ENCODE measurements at places on chromosomes 5 and 9.
A peak's percentile ranks its signal among the peaks of the same experiment; 100 is the strongest.

DNA sequence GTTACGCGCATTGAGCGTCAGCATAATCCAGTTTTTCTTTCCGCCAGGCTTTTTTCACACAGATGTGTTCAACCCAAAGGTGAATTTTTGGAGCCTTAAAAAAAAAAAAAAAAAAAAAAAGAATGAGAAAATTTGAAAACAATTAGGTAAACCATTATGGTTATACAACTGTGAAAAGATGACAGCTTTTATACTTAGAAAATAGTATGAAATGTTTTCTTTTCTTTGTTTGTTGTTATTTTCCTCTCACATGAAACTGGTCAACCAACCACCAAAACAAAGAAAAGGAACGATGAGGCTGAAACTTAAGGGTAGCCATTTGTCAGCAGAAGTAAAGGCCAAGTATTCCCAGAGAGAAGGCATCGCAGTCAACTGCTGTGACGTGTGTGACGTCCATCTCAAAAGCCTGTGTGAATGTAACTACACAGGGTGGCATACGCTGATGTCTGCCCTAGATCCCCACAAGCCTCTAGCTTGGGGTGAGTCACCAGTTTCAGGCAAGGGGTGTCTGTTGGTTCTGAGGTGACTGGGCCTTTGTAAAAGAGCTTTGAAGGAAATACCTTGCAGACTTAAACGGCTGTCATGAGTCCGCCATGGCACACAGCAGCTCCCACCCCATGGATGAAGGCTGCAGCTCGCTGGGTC lies 182.9 kb downstream of the AOPEP start:
- no peak for DNase-seq

DNA sequence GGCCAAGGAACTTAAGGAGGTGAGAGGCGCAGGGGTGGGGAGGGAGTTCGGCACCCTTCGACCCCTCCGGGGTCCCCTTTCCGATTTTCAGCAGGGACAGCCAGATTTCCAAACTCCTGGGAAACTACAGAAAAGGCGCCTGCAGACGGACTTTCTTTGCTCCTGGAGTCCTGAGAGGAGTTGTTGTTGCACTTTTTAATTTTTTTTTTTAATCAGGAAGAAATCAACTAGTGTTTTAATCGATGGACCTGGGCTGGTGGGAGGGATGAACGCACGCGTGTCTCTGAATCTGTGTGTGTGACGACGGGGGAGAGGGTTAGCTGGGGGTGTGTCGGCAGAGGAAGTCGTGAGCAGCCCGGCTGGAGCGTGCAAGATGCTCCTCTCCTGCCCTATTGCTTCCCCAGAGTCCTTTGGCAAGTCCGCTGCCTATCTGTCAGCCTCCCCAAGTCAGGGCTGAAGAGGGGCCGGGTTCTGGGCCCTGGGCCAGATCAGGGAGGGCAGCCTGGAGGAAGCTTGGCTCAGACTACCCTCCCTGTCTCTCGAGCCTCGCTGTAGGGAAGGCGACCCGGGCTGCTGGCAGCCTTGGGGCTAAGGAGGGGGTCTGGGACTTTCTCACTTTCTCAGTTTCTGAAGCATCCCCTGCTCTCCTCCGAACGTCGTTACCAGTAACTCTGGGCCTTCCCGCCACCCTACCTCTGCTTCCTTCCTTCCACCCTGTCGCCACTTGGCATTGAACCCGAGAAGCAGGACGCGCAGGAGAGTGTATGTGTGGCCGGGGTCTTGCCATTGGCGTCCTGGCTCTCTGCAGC lies 731 bp downstream of the PRR16 start:
- peak; percentile 36 for DNase-seq

GRCh38 chr9:91727316-91727861 lies 222.6 kb downstream of the ROR2 start:
- DNase-seq = peak; percentile 41

DNA sequence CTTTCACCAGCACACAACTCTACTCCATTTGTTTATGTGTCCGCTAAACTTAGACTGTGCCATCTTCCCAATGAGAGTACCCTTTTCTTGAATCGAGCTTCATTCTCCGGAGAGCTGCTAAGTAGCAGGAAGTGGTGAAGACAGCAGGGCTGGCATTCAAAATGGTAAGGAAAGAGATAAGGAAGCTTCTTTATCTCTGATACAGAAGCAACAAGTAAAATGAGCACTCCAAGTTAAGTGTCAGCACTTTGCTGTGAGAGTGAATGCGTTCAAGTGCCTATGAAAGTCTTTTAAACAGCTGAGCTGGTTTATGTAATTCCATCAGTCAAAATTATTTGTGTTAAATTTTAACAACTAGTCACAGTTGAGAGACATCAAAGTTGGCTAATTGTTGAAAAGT lies 386.8 kb upstream of the PTPRD start:
- no peak for DNase-seq

- DNase-seq = no peak
Observed at GRCh38 chr5:96226941-96227552, 206.0 kb downstream of the PCSK1 start.

DNA sequence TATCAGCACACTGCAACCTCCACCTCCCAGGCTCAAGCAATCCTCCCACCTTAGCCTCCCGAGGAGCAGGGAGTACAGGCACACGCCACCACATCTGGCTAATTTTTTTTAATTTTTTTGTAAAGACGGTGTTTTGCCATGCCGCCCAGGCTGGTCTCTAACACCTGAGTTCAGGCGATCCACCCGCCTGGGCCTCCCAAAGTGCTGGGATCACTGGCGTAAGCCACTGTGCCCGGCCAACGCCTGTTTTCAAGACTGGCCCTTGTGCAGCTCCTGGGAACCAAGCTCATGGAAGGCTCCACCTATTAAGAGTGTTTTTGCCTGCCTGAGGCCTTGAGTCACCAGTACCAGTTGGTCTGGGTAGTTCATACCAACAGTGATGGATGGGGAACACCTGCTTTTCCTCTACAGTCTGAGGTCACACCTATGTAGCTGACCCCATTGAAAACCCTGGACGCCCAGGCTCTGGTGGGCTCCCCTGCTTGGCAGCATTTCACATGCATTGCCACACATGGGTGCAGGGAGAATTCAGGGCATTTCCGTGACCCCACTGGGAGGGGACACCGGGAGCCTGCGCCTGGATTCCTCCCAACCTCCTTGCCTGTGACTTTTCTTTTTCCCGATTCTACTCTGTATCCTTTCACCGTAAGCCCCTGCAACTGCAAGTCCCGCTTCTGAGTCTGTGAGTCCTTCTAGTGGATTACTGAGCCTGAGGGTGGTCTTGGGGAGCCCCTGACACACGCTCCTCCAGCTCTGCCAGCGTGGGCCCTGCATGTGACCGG lies 63.5 kb downstream of the ZNF354C start:
- no peak for DNase-seq

DNA sequence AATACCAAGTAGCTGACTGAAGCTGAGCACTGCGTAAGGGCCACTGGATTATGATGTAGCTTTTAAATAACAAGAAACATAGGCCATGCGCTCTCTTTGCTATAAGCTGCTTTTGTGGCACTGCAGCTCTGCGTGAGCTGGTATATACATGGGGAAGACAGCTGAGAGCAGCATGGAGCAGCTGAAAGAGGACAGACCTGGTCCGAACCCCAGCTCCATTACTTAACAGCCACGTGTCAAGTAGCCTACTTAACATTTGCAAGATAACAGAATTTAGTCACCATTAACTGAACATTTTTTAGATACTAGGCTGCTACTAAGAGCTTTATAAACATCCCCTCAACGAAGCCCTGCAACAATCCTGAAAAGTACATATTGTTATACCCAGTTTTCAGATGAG lies 69.3 kb downstream of the PTPN3 start:
- DNase-seq = no peak

DNA sequence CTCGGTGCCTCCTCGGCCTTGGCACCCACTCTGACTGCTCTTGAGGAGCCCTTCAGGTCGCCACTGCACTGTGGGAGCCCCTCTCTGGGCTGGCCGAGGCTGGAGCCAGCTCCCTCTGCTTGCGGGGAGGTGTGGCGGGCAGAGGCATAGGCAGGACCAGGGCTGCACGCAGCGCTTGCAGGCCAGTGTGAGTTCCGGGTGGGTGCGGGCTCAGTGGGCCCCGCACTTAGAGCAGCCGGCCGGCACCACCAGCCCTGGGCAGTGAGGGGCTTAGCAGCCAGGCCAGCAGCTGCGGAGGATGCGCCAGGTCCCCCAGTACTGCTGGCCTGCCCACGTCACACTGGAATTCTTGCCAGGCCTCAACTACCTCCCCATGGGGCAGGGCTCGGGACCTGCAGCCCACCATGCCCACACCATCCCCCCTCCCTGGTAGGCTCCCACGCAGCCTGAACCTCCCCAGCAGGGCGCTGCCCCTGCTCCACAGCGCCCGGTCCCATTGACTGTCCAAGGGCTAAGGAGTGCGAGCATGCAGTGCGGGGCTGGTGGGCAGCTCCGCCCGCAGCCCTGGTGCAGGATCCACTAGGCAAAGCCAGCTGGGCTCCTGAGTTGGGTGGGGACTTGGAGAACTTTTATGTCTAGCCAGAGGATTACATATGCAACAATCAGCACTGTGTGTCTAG lies 602.9 kb upstream of the ST8SIA4 start:
- no peak for DNase-seq

DNA sequence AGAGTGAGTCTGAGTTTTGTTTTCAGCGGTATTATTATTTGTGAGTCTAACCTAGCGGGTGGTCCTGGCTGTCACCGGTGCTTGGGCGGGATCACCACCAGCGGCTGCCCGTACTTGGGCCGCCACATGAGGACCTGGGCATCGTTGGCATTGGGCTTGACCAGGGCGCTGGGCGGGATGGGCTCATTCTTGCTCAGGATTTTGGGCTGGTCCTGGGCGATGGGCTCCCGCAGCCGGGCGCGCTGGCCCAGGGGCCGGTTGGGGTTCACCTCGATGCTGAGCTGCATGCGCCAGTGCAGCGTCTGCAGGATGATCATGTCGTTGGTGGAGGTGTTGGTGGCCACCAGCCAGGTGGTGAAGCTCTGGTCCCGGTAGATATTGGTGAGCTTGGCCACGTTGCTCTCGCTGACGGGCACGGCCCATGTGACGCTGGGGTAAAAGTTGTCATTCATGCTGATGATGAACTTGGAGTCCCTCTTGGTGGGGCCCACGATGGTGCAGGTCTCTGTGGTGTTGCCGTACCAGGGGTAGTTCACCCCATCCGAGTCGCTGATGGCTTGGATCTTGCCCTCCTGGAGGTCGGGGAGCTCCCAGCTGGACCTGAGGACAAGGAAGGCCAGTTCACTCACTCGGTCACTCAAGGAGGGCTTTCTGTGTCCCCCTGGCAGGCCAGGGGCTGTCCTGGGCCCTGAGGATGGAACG lies 15.4 kb downstream of the FAM78A start:
- DNase-seq = no peak

GRCh38 chr5:67289763-67290521 lies 93.3 kb upstream of the CD180 start:
- DNase-seq = no peak

All from endothelial cell (in vitro differentiated cells).